Choroid plexus epithelial cell (primary cell): ENCODE measurements at places on chromosomes 4 and X.

DNA sequence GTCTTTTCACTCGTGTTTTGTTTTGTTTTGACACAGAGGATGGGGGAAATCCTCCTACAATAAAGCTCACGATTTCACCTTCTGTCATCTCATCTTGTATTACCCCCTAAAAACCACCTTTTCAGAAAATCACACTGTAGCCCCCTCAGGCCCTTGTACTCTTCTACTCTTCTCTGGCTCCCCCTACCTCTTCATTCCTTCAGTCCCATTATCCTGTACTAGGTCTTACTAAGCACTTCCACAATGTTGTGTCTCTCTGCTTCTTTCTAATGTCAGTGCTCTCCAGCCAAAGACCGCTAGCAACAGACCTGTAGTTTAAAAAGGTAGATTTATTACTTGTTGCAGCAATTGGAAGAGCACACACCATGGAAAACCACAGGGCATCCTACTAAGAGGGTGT is 30.0 kb upstream of the RNF128 start:
- no peak for DNase-seq

DNA sequence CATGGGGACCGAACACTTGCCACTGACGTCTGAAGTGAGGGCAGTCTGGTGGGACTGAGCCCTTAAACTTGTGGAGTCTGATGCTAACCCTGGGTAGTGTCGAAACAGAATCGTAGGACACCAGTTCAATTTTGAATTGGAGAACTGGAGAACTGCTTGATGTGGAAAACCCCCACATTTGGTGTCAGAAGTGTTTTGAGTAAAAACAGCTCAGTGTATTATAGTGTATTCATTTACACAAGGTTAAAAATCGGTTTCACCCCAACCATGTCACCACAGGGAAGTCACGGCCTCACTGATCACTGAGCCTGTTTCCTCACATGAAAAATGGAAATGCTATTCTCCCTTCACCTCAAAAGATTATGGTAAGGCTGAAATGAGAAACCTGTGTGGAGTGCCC is 21.9 kb downstream of the PIN4 start:
- DNase-seq, result no peak

DNA sequence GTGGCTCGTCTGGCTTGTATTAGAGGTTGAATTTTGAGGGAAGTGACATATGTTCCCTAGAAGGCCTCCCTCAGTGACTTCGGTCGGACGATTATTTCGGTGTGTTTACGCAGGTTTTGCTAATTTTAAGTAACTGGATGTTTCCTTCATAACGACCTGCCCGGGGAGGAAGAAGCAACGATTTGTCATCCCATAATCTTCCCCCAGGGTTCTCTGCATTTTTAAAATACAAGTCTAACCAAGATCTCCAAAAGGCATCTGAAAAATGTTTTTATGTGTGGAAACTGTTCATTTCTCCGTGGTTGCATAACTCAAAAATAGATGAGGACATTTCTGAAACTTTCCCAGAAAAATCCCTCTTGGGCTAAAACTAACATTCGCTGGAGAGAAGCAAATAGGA is 195.4 kb downstream of the SHOX start:
- peak; percentile 79 for DNase-seq

- DNase-seq, result no peak
These were observed 43.1 kb downstream of the PNMA5 start for GRCh38 chrX:152950786-152951185.

DNA sequence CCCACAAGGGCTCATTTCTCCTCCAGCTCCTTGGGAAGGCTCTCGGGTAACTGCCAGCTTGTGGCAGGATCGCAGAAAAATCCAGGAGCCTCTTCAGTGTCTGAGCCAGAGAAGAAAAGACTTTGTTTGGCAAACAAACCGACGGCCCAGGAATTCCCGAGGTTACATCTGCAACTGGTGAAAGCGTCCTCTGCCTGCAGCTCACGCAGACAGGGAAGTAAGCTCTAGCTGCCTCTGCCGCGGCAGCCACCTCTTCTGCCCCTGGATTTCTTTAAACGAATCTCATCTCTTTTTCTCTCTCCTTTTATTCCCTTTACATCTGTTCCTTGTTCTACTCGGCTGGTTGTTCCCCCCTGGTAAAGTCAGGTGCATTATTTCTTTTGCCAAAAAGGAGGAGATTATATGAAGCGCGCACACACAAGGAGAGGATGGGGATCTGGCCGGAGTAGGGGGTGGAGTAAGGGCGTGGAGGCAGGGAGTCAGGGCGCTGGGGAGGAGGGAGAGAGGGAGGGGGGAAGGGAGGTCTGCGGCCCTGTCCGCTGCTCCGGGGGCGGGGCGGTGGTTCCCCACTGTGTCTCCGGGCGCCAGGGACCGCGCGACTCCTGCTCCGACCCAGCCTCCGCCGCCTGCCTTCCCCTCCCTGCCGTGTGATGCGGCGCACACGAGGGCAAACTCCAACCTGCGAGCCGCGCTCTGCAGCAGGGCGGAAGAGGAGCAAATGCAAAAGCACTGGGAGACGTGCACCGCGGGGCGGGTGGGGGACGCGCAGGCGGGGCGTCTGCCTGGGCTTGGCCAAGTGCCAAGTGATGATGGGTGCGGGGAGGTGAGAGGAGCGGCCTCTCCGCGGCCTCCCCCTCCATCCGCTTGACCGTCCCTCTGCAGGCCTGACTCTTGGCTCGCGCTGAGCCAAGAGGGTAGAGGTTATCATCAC is at the start of gene DCHS2:
DCHS2 (minus strand) TSS at position 459 of the 931 bp plus-strand sequence; CDS start at position 15, 444 bp downstream.
- peak; percentile 30 for DNase-seq
